ENCODE measurements at places on chromosomes 1 and 21.
A peak's percentile ranks its signal among the peaks of the same experiment; 100 is the strongest.

GRCh38 chr1:213409971-213410370 lies 358.9 kb downstream of the RPS6KC1 start:
- DNase-seq, result no peak

- no peak for DNase-seq
Observed at GRCh38 chr1:12467570-12468286, 150.3 kb downstream of the DHRS3 start.

GRCh38 chr1:226444901-226445300 lies 37.0 kb upstream of the PARP1 start:
- no peak for DNase-seq

DNA sequence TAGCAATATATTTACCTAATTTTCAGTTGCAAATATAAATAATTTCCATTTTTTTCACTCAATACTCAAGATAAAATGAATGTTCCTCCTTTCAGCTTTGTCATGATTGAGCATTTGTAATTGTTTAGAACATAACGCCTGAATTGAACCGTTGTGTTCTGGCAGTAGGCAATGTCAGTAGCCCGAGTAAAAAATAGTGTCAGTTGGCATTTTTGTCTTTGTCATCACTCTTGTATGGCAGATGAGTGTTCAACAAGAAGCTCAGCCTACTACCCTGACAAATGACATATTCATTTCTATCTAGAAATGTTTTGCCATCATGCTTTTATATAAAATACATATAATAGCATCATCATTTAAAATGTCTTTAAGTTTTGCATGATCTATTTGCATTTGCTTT lies 691.4 kb upstream of the NCAM2 start:
- no peak for DNase-seq

DNA sequence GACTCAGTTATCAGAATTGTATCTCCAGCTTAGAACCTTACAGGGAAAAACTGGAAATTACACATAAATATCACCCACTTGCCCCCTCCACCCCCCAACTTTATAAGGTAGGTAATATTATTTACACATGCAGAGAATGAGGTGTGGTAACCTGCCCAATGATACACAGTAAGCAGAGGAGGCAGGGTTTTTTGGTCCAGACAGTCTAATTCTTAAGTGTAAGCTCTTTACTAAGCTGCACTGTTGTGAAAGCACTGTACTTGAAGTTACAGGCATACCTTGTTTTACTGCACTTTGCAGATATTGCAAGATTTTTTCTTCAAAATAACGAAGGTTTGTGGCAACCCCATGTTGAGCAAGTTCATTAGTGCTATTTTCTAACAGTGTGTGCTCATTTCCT lies 24.8 kb upstream of the MYOCOS start:
- DNase-seq, result no peak

DNA sequence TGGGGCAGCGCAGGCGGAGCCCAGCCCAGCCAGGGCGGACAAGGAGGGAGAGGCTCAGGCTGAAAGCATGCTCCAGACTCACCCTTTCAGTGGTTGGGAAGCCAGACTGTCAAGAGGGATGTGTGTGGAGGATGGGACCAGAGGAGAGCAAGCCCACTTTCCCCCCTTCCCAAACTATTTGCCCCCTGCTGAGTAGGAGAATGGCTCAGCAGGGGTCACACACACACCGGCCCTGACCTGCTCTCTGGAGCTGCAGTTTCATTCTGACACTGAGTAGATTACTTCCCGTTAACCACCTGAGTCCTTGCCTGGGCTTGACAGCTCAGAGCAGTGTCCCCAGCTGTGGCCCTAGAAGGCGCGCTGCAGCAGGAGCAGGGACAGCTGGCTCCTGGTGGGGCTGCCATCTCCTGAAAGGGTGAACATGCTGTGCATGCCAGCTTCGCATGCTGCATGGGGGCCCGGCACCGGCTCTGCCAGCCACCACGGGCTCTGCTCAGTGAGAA lies 51.6 kb upstream of the CNTN2 start:
- no peak for DNase-seq

- no peak for DNase-seq
Observed at GRCh38 chr1:193472838-193473398, 286.5 kb upstream of the B3GALT2 start.

DNA sequence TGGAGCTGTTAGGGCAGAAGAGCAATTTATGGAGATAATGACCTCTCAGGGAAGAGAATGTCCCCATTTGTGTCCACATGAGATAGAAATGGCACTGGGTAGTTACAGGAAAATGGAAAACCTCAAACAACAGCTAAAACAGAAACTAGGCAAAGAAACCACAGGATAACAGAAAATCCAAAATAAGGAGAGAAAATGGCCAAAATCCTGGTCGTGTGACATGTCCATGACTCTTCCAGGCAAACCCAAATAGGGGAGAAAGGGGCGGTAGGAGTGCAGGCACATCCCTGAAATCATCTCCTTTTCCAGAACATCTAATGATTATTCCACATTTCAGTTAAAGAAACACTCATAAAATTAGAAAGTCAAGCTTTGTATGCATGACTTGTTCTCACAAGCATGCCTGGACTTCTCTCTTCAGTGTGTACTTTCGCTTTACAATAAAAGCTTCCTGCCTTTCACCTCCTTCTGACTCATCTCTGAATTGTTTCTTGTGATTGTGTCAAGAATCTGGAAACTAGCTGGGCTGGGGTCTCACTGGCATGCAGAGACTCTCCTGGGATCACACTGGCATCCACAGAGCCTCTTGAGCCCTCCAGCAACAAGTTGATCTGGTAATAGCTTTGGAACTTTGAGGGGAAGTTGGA lies 171.4 kb upstream of the ZP4 start:
- no peak for DNase-seq

DNA sequence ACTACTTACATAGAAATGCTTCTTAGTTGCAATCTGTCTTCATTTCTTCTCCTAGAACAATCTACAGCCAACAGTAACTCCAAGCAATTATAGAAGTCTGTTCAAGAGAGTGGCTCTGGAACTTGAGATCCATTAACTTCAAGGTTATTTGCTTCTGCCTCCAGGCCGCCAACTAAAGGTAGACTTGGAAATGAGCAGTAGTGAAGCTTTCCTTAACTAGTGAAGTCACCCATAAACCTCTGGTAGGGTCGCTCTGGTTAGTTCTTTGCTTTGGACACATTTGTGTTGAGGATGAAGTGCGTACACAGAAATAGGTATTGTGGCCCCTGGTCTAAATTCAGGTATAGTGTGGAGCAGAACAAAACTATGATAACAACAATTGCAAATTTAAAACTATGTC lies 809.9 kb upstream of the RGS18 start:
- no peak for DNase-seq

- DNase-seq, result no peak
Observed at GRCh38 chr1:91374086-91374485, 30.6 kb downstream of the HFM1 start.

DNA sequence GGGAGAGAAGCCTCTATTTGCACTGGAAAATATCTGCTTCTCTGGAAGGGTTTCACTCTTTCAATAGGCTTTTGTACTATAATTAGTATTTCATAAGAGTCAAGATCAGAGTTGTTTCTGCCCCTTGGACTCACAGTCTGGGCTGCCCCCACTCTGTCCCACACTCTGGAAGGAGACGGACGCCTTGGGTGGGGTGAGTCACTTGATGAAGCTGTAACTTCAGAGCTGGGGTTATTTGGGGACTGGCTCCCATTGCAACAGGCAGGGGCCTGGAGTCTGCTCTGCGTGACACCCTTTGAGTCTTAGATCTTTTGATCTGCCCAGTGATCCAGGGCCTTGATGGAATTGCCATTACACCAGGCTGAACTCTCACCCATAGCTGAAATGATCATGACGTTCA lies 4.0 kb upstream of the KCNA10 start:
- no peak for DNase-seq

- no peak for DNase-seq
Observed at GRCh38 chr1:85411567-85412305, 53.2 kb downstream of the DDAH1 start.

- DNase-seq, result no peak
Observed at GRCh38 chr1:184822267-184822666, 67.6 kb upstream of the EDEM3 start.

DNA sequence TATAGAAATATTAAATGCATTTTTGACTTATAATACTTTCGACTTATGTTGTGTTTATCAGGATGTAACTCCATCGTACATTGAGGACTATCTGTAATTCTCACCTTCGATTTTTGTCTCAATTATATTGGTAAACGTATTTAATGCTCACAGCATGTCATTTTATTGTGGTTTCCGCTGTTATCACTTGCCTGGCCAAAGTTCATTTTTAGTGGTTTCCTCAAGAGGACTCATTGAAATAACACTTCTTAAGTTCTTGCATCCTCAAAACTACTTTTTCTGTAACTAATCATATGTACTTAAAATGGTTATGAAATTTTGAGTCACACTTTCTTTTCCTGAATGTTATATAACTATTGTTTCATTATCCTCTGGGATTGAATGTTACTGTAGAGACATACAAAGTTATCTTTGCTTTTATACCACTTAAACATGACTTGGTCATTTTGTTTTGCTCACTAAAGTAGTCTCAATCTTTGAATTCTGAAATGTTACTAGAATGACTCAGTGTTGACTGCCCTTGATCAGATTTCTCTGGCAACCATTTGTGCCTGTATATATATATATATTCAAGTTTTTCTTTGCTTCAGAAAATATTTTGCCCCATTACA lies 289.6 kb upstream of the PROX1 start:
- no peak for DNase-seq

DNA sequence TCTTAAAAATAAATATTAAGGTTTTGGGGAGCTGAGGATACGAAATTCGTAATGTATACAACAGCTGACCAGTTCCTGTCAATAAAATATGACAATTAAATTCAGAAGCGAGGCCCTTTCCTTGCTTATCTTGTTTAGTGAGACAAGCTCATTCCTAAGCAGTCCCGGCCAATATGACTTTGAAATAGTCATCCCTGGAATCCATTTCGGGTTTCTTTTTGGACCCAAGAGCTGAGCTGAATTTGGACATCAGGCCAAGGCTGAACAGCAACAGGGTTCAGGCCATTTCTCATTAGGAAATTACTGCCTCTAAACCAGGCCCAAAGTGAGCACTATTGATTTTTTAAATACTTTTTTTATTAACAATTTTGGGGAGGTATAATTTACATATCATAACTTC lies 17.3 kb upstream of the FMN2 start:
- no peak for DNase-seq

- DNase-seq, result no peak
Observed at GRCh38 chr1:228958121-228958520, 222.8 kb downstream of the RHOU start.

DNA sequence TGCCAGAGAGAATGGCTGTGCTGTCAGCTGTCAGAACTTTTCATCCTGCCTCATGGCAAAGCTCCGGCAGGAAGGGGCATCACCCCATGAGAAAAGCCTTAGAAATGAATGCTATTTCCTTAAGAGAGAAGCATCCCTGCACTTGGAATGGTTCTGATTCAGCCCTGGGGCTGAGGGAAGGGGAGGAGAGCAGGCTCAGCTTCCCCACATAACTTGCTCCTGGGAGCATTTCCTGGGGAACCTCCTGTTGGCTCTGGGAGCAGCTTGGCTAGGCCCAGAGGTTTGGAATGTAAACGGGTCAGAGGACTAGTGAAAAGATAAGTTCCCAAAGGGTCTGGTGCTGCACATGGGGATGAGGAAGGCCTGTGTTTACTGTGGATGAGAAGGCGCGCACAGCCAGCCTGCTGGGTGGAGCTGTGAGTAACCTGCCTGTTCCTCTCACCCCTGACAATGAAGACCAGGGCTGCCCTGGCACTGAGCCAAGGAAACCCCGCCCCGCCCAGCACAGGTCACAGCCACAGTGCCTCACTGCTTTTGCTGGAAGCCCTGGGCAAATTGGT lies 5.0 kb downstream of the PRELP start:
- peak; percentile 21 for DNase-seq
